Kasumi-1 (cell line): ENCODE measurements at places on chromosomes 2 and 18.

DNA sequence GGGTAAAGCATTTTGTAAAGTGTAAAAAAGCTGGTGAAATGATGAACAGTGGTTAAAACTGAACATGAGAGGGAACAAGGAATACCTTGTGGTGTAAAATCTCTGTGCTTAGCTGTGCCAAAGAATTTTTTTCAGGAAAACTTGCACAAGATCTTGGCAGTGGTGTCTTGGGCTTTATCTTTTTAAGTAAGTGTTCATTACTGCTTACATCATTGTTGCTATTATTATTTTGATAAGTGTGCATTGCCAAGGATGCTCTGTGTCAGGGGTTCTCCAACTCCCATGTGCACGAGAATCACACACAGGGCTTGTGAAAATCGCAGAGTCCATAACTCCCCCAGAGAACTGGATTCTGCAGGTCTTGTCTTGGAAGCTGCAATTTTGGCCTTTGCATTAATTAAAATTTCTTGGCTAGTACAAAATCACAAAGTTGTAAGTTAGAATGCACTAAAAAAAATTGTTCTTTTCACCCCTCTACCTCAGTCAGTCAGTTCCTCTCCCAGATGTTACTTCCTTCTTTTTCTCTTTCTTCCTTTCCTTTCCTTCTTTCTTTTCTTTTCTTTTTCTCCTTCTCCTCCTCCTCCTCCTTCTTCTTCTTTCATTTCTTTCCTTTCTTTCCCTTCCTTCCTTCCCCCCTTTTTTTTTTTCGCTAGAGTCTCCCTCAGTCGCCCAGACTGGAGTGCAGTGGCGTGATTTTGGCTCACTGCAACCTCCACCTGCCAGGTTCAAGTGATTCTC, 37.8 kb downstream of the GATA6 start:
- DNase-seq, result no peak

- DNase-seq, result peak; percentile 87
Measured at GRCh38 chr2:108215794-108216211, 24.0 kb upstream of the SULT1C3 start.

GRCh38 chr2:199462347-199462955, 4.7 kb upstream of the SATB2 start:
- DNase-seq, result no peak

DNA sequence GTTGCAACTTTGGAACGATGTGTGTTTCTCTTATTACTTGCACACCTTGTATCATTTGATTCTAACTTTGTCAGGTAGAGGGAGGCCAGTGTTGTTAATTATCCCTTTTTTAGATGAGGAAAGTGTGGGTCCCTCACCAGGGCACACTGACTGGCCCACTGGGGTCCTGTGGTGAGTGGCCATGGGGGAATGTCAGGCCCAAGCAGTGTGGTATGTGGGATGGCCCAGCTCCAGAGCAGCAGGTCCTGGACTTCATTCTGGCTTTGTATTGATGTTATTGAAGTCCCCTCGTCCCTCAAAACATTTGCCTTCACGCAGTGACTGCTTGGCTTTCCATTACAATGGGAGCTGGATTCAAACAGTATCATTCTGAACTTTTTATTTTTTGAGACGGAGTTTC, 11.7 kb downstream of the NCK2 start:
- no peak for DNase-seq

DNA sequence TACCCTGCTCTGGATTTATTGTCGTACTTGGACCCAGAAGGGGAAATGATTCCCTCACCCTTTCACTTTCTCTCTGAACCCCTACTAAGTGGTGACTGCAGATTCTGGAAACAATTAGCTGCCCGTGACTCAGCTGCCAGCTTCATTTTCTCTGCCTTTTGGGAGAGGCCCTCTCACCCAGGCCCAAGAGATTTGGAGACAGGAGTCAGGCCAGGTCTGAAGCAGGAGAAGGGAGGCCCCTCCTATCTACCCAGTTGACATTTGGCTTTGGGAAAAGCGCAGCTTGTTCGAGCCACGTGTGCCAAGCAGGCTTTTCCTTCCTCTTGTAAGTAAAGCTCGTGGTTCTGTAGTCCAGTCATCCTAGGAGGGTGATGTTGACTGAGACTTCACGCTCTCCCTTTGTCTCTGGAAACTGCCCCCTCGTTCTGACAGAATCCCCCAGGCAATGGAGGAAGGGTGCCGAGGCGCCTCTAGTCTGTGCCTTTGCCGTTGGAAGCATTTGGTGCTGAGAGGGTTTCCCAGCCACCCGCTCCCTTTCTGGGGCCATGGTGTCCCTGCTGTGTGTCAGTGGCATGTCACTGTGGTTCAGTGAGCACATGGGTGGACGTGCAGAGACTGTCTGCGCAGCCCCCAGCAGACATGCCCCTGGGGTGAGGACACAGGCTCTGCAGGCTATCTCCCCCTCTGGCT, 8.6 kb downstream of the OXER1 start:
- DNase-seq, result peak; percentile 6
